Activated T-helper 1 cell treated with anti-CD3 and anti-CD28 coated beads, Interleukin-2, amount 50 U/mL, for 16 hours (primary cell): ENCODE measurements at places on chromosomes 4 and X.

GRCh38 chrX:147876849-147877646 is 34.7 kb upstream of the FMR1 start:
- DNase-seq = no peak

DNA sequence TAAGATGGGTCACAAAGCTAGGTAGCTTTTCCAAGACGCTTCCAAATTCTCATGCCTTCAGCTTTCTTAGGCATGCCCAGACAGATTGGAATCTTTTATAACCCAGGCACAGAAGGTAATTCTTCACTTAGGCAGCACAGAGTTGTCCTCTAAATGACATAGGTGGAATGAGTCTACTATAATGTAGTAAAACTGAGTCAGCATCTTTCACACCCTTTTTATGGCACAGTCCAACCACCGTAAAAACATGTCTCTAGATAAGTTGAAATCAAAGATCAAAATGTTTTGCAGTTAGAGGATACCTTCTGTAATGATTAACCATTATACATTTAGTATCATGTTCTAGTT is 128.4 kb upstream of the FAT1 start:
- no peak for DNase-seq

DNA sequence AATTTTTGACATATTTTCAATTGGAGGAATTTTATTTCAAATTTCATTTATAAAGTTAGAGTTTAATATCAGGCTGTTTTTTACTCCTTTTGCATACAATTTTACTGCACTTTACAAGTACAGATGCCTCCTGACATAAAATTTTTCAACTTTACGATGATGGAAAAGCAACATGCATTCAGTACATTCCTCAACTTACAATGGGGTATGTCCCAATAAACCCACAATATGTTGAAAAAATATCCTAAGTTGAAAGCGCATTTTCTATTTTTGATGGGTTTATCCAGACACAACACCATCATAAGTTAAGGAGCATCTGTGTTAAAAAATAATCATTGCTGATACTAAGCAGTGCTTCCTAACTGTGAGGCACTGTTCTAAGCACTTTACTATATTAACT is 4.3 kb downstream of the KLHL5 start:
- DNase-seq = no peak

- no peak for DNase-seq
Observed at GRCh38 chrX:107602694-107603239, 25.5 kb upstream of the PRPS1 start.
